ENCODE measurements at places on chromosomes 2 and 18.

DNA sequence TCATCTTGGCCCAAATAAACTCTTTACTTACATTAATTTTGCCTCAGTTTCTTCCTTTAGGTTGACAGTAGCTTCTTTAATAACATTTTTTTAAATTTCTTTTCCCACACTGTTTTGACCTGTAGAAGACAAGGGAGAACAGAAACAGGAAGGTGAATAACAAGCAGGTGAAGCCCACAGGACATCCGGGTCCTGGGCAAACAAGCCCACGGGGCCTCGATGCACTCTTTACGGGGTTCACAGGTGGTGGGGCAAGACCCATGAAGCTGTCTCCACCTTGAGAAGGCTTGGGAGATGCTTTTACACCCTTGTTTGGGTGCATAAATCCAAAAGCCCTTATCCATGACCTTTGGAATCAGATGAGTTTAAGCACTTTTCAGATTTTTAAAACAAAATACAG lies 301.0 kb upstream of the MGAT5 start:
- DNase-seq = no peak

DNA sequence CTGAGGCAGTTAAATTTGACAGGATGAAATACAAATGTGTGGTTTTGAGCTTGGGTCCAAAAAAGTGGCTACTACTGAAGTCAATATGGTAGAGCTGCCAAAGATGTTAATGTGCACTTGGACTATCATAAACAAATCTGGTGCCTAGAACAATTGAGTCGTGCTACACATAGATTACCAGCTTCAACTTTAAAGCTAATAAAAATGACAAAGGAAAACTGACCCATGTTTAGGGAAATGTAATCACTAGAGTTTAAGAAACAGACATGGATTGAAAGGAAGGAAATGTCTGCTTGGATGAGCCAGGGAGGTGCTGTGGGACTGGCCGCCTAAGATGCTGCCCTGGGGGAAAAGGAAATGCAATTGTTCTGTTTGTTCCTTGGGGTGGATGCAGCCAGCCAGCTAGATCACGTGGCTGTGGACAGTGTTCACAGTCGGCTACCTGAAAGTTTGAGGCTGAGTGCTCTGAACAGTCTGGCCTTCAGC lies 36.6 kb downstream of the CYB5A start:
- no peak for DNase-seq

DNA sequence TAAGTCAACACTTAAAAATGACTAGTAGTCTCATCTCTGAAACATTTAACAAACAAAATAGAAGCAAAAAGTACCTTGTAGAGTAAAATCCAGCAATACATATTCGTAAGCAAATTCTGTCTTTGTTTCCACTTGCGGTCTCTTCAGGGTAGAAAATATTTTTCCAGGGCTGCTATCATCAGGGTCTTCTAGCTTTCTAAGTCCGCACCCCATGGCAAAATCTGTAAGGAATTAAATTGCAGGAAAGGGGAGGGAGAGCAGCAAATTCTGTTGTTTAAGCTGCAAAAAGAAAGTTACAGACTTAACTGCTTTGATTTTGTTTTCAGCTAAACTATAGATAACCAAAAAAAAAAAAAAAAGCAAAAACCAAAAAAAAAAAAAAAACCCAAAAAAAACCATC lies at the start of gene RFTN2:
TSS of gene RFTN2 (minus strand) at position 342 of the 400 bp plus-strand sequence. CDS start at position 213, 129 bp downstream.
- DNase-seq = no peak

- no peak for DNase-seq
These were observed 3.8 kb upstream of the SESTD1 start for GRCh38 chr2:179268277-179268925.

DNA sequence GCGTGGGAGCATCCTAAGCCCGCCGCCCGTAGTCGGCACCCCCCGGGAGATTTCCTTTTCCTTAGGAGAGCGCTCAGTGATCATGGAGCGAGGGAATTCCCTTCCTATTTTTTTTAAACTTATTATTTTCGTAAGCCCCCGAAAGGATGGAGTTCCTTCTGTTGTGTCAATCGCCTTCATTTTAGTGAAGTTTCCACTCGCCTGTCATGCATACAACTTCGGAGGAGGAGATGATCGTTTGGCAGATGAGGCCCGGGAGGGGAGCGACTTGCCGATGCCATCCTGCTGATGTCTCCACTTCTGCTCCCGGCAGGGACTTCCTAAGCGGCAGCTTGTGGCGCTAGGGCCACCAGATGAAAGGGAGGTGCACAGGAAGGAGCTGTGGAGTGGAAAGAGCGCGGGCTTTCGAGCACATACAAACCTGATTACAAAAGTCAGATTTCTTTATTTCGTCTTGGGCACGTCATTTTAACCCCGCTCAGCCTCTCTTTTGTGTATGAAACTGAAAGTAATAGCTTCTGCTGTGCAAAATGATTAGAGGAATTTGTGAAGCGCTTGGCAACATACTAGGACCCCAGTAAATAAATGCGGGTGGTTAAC lies at the start of gene ADGRF3:
TSS of gene ADGRF3 (minus strand) at position 336 of the 600 bp plus-strand sequence. CDS start 555 bp downstream, outside the sequence.
- peak; percentile 56 for DNase-seq

DNA sequence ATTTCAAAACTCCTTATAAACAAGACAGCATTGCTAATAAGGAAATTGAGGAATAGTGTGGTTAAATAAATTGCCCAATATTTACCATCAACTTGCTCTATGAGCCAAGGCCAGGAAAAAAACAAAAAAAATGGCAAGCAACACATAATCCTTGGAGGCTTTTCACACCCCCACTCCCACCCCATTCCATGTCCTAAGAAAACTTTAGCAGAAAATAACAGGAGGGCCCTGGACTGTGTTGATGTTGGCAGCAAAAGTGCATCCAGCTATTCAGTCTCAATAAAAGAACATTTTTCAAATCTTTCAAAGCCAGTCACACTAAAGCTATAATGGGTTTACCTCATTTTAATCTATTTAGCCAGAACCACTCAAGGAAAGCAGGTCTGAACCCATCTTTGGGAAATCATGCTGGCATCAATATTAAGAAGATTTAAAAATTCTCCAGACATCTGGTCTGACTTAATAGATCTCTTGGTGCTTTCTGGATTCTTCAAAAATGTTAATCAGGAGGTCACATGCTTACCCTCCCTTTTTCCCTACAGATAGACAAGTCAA lies 34.6 kb upstream of the STK17B start:
- DNase-seq = no peak

GRCh38 chr18:58135701-58136331 lies 91.8 kb downstream of the NEDD4L start:
- DNase-seq = peak; percentile 57

DNA sequence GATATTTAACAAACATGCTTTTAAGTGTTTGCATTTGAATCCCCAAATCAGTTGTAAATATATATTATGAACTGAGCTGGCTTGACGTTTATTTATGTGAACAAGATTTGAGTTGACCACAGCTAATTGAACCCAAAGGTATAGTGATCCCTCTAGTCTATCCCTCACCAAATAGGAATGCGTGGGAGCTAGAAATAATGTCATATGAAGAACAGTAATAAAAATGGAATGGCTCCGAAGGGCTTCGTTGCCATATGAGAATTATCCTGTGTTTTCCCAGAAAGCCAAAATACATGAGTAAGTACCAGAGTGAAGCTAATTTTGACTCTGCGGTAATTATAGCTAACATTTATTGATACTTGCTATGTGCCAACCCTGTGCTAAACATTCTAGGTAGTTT lies 142.7 kb downstream of the ADCYAP1 start:
- DNase-seq = no peak

DNA sequence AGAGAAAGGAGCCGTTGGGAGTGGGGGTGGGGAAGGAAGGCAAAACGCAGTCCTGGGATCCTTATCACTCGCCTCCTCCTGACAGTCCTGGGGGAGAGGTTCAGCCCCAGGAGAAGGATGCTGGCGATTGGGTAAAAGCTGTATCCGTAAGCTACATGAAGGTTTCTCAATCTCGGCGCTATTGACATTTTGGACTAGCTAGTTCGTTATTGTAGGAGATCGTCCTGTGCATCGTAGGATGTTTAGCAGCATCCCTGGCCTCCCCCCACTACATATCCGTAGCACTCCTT lies 511 bp upstream of the TP53I3 start:
- DNase-seq = no peak

DNA sequence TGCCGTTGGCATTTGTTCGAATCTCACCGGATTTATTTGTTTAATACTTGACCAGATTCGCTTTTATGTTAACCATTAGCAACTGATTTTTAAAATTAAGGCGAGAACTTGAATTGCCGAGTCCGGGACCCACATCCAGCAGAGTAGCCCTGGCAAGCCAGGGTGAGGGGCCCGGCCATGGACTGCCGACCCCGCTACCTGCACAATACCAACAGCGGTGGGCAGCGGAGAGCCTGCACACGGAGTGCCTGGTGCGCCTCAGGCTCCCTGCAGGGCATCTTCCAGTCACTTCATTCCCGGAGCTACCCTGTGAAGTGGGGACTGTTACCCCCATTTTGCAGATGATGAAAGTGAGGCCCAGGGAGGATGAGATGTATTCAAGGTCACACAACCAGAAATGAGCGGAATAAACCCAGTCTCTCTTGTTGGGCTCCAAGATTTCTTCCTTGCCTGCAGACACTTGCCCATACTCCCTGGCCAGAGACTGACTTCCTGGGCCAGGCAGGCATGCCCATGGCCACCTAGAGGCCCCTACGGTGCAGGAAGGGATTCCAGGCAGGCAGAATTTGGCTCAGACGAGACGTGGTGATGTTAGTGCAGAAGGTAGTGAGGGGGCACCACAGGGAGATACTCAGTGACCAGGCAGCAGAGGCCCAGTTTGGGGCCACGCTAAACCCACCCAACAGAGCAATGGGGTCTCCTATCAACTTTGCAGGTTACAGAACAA lies 2.9 kb downstream of the FBLN7 start:
- DNase-seq = no peak
